Activated T-helper 17 cell treated with anti-CD3 and anti-CD28 coated beads, Interleukin-2, amount 50 U/mL, for 72 hours (primary cell): ENCODE measurements at places on chromosomes 7 and 10. TPM values are rescaled to one million over a fixed set of nuclear protein-coding genes. Genes with fewer than 3 reads are reported as not detected.

IL2RA gene
- total RNA-seq: 1,342 TPM

SH2D4B gene
- total RNA-seq: 0.32 TPM

DNA sequence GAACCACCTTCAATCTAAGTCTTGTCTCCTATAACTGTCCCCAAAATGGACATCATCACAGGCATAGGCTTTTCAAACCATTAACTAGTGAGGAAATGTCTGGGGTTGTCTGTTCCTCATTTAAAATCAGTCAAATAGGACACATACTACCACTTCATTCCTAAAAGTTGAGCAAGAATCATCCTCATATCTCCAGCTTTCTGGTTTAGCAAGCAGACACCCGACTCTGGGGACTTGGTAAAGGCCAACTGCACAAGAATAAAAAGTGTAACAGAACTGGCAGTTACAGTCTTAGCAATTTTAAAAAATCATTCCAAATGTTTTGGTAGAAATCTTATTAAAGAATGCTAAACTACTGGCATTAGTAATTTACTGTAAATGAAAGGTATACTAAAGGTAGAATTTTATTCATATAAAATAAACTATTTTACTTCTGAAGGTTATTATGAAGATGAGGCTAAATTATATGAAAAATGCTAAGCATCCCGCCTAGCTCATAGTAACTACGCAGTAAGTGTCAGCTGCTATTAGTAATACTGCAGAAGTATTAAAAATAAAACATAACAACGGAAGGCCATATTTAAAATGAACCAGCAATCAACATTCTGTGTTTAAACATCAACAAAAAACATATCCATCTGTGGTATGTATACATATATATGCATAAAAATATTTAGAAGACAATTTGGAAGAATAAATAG lies 60.8 kb downstream of the ZNF438 start:
- ATAC-seq: no peak

GRCh38 chr10:22486431-22486830 lies 141.1 kb downstream of the SPAG6 start:
- no peak for ATAC-seq

- ATAC-seq: no peak
Measured at GRCh38 chr7:100856871-100857282, 4.4 kb downstream of the SLC12A9 start.

DNA sequence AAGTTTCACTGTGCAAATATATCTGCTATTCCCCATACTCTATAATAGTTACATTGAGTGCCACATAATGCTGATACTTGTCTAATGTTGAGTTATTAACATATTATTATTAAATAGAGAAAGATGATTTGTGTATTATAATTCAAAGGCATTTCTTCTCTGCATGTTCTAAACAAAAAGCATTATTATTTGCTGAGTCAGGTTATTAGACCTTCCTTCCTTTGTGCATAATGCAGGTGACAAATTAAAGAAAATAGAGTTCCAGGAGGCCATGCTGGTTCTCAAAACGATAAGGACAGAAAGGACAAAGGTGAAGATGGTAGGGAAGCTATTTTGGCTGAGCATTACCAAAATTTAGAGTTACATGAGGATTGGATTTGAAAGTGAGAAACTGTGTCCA lies 85.4 kb upstream of the CYP2C9 start:
- ATAC-seq: no peak

DNA sequence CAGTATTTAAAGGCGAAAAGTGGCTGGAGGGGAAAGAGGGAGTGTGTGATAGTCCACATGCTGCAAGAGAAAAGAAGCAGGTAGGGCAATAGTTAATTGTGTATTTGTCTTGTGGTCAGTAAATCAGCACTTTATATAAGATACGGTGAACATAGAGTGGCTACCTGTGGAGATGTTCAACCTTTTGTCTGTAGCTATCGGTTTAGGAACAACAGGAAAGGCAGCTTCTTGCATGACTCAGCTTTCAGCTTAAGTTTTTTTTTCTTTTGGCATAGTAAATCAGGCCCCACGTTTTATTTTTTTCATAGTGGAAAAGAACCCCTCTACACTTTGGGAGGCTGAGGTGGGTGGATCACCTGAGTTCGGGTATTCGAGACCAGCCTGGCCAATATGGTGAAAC lies 14.2 kb upstream of the MTPN start:
- ATAC-seq: no peak
